ENCODE measurements at places on chromosomes 5 and 9.

DNA sequence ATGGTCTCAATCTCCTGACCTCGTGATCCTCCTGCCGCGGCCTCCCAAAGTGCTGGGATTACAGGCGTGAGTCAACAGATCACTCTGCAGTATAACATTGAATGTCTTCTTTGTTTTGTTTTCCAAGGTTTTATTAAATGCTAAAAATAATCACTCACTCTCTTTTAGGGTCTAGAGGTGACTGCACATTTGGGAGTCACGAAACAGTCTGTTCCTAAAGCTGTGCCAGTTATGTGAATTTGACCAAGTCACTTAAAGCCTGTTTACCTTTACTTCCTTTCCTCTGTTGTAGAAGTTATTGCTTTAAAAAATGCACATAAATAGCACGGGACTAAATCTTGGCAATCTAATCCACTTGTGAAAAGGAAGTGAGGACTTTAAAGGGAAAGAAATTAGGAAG, 304.9 kb upstream of the PTGER4 start:
- no peak for DNase-seq

GRCh38 chr5:175623088-175623487, 34.8 kb upstream of the HRH2 start:
- DNase-seq, result no peak

DNA sequence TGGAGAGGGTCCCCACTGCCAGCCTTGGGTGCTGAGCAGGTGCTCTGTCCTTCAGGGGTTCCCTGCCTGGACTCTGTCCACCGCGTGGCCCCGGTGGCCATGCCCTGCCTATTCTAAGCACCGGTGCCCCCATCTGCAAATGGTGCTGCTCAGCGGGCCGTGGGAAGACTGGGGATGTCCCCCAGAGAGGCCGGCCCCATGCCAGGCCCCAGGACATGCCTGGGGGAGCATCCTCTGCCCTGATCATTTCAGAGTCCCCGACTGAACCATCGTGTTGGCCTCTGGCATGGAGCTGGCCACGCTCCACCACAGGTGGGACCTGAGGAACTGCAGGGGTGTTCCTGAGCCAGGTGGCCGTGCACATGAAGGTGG, 64.7 kb downstream of the RXRA start:
- DNase-seq, result no peak

DNA sequence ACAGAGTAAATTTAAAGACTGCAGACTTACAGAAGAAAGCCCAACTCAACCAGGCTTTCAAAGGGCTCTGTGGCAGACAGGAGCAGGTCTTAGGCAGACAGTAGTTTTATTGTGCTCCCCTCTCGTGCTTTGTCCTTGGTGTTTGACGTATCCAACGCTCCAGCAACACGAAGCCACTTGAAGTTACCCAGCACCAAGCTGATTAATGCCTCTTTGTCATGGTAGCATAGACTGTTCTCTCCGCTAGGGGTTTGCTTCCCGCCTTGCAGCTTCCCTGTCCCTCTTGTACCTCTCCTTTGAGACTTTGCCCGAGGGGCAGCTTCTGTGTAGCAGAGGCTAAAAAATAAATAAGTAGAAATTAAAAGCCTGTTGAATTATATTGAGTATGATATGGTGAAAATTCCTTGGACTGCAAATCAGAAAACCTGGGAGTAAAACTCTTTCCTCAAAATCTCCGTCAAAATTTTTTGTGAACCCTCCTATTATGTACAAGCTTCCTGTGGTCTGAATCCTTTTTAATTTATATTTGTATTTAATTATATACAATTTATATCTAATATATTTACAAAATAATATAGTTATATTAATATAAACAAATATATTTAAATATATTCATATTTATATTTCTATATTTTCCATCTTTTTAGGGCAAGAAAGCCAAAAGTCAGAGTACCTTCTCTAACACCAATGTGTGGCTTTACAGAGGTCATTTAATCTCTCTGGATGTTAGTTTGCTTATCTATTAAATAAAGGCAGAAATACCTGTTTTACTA, 405.4 kb downstream of the DMAC1 start:
- DNase-seq, result no peak

GRCh38 chr5:147805030-147805454, 22.5 kb upstream of the JAKMIP2 start:
- DNase-seq, result no peak

- no peak for DNase-seq
Measured at GRCh38 chr5:54703133-54703532, 185.6 kb downstream of the SNX18 start.

- DNase-seq, result no peak
Measured at GRCh38 chr9:18928711-18929110, 104.3 kb downstream of the SAXO1 start.

- no peak for DNase-seq
Measured at GRCh38 chr9:27538647-27539046, 9.0 kb upstream of the MOB3B start.

DNA sequence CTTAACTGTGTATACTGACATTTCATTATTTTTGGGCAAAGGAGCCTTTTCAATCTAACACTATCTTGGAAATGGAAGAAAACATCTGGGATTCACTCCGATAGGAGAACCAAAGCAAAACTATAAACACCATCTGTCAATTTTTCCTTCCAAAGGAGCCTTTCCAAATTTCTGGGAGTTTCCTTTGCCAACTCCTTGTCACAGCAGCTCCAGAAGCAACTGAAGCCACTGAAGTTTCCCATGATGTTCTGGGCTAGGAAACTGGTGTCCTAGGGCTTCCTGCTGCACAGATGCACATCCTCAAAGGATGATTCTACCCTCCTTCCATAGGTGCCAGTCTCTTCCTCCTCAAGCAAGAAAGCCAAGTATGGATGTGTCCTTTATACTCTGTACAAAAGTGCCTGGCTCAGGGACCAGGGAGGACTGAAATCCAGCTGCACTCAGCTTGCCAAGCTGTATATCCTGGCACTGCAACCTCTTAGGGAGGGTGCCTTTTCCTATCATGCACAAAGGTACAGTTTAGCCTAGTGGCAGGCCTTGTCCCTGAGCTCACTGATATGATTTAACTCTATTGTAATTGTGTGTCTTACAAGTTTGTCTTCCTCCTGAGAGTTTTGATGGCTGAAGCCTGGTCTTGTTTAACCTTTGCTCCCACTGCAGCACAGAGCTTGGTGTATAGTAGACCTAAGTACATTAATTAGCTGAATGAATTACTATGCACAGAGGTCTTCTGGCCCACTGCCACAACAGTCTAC, 8.4 kb upstream of the UBAP1 start:
- DNase-seq, result no peak

DNA sequence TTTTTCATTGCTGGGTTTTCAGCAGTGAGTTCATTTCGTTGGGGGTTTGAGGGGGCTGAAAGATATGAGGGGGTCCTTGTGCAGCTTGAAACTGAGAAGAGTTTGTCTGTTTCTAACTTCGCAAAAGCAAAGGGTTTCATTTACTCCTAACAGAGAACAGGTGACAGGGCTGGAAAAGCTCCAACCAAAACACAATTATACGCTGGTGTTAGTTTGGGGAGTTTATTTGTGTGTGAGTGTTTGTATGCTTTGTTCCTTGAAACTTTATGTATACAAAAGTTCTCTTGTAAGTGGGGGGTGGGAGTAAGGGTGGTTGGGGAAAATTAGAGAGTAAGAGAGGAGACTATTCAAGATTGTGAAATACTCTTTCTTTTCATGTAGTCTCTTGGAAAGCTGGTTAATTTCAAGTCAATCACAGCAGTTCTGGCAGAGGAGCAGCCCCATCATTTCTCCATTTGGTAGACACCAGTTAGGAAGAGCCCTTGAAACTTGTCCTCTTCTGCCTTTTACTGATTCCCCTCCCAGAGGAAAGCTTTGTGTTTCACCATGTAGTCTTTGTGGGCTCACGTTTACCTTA, 881 bp downstream of the TNFAIP8 start:
- no peak for DNase-seq

Data from activated naive CD8-positive, alpha-beta T cell treated with anti-CD3 and anti-CD28 coated beads, Interleukin-2, amount 50 U/mL, for 16 hours (primary cell).